ENCODE measurements at places on chromosomes 12 and 14. TPM values are rescaled to one million over a fixed set of nuclear protein-coding genes. Genes with fewer than 3 reads are reported as not detected.

DNA sequence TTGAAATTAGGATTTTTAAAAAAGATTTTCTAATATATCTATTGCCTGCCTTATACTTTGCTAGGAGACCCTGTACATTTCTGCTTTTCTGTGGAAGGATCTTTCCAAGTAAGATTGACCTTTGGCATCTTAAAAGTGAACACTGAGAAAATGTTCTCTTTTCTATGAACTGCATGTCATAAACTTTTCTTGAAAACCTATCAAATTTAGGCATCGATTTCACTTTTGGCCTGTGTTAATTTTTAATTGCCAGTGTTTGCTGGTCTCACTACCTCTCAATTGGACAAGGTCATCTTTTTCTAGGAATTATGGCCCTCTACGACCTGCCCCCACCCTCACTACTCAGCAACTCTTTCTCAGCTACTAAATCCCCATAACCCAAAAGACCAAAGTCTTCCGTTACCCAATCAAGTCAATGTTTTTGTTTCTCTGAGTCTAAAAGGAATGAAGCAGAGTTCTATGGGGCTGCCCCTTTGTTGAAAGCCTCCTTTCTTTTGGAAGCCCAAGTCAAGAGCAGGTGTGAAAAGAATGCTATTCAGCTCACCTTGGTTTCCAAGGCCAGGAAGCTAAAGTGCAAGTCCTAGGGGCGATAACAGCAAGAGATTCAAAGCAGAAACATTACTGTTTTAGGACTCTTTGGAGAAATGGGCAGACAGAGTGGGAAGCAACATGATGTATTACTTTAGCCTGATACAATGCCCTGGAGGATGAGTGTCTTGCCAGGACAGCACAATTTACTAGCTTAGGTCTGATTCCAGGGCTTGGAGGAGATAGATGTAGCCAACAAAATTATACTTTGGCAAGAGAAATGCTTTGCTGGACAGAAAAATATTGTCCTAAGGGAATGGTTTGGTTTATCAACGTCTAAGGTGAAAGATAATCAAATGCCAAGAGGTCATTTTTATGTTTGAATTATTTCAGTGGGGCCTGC, 55.0 kb downstream of the IGF1 start:
- no peak for DNase-seq

DNA sequence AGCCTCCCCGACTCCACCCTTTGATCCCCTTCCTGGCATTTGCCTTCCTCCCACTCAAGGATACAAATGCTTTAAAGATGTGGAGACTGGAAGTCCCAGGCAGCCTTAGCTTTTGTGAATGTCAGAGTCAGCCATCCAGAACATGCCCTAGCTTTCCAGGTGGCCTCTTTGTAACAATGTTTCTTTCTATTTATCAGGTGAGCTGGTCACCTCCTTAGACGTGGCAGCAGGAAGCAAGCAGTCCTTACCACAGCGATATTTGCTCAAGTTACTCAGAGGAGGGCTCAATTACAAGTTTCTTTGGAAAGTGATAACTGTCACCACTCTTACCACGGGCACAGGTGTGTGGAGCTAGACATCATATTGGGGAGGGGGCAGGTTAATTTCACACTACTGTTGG, 4.9 kb downstream of the GALNT6 start:
- no peak for DNase-seq

DNA sequence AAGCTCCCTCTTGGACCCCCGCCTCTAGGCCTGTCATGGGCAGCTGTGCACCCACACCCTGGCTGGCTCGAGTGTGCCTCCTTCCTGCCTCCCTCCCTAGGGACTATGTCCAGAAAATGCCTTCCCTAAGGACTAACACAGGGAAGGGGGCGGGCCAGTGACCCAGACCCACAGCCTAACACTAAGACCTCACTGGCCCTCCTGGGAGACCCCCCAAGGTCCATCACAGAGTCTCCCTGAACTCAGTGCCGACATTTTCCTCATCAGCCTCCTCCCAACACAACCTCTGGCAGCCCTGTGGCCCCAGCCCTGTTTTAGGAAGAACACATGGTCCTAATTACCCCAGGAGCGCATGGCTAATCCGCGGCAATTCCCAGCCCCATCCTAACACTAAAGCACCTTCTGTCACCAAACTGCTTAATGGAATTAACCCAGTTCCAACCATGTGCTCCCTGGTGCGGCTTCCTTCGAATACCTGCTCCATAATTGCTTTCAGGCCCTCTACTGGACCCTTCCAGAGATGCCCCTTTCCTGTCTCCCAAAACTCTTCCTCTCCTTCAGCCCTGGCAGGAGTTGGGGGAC, 5.6 kb downstream of the MSI1 start:
- no peak for DNase-seq

DNA sequence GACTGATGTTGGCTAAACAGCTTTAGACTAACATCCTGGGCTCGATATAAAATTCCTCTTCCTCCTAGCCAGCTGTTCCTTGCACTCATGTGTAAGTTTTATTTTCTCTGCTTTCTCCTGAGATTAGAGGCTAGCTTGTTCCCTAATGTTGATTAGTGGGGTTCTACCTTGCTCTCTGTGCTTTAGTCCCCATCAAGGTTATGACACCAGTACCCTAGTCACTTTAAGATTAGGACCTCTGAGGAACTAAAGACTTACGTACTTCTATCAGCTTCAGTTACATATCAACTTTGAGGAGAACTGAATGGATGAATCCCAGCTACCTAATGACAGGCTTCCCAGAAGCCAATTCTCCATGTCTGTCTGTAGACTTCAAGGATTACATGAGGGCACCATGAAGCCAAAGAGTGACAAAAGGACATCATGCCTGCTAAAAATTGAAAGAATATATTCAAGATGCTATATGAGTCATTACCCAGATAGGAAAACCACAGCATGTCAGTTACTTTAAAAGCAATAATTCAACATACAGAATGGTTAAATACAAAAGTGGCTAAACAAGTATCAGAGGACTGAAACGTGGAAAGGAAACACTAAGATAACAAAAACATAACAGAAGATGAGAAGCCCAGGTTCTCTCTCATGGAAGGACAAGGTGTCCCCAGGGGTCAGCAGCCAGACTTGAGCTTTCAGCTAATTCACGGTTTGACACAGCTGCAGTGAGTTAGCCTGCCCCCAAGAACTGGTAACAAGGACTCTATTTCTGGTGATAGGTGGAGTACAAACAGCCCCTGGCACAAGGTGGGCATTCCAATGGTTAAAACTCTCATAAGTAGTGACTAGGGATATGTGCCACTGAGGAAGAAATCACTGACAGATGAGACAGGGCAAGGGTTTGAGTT, 20.4 kb downstream of the ADAM20 start:
- no peak for DNase-seq

- DNase-seq = no peak
These were observed 22.2 kb downstream of the MANSC1 start for GRCh38 chr12:12327802-12328201.

DNA sequence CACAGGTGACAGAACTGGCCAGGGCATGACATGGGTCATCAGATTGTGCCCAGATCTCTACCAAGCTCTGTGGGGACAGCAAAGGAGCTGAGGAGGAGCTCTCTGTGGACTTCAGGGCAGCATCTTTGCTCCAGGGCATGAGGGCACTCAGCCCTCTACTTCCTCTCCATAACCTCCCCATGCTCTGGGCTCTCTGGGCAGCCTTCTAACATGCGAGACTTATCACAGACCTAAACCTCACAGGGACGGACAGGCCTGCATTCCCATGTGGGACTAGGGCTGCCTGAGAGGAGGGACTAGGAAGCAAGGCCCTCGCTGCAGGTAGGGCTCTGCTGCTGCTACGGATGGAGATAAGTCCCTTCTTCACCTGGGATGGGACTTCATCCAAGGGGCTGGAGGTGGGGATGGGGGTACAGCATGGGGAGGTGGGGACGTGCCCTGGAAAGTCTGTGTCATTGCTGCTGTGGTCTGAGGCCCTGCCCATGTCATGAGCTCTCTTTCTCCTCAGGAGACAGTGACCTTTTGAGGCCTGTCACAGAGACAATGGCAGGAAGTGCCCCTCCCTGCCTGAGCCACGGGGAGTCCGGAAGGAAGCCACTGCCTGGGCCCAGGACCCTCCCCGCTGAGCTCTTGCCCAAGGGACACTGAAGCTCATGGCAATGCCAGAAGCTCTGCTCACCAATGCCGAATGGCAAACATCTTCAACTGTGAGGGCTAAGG, 44.1 kb downstream of the PITPNM2 start:
- DNase-seq = no peak

DNA sequence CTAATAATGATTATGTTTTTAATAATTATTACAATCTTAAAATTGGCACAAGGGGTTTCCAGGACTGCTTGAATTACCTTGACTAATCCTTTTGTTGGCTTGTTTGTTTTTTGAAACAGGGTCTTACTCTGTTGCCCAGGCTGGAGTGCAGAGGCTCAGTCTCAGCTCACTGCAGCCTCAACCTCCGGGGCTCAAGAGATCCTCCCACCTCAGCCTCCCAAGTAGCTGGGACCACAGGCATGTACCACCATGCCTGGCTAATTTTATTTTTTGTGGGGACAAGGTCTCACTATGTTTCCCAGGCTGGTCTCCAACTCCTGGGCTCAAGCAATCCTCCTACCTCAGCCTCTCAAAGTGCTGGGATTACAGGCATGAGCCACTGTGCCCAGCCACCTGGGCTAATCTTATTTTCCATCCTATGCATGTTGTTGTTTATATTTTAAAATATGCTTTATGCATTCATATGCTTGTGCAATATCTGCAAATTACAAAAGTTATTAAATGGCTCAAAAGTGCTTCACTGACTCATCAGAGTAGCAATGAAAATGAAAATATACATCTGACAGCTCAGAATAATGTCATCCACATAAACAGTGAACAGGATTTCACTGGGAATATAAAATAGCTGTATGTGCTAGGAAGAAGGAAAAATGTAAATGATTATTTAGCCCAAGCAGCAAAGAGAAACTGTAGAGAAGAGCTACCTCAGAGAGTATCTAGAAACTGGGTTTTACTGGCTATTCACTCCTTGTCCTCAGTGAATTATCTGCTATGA, 24.8 kb upstream of the PLEKHG6 start:
- no peak for DNase-seq

GRCh38 chr12:75970310-75970709, 61.3 kb downstream of the PHLDA1 start:
- no peak for DNase-seq

DNA sequence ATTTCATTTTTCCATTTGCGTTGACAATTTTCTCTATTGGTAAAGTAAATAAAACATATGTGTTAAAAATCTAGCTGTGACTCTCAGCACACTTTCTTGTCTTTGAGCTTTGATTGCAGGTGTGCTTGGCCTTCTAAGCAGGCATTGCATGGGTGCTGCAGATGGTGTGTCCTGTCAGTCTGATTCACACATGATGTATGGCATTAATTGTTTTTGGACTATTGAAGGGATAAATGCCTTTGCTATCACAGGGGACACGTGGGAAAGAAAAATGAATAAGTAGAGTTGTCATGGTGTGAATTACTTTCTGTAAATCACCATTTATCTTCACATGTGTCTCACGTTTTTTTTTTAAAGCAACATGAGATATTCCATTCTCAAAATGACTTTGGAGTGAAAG, 211.3 kb upstream of the NAV3 start:
- no peak for DNase-seq

DNA sequence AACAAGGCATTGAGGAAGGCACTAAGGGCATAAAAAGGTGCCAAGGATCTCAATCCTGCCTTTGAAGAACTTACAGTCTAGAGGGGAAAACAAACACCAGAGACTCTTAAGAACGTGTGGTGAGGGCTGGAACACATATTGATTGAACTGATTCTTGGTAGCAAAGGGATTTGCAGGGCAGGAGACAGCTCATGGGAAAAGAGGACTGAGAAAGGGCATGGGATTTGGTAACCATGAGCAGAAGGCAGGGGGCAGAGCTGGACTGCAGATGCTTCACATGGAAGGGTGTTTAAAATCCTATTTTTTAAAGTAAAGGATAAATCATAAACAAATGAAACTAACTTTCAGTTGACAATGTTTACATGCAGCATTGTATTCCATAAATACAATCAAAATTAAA, 203.1 kb downstream of the ITPR2 start:
- no peak for DNase-seq

GRCh38 chr12:89347325-89347829, 4.9 kb downstream of the DUSP6 start:
- DNase-seq = no peak

DNA sequence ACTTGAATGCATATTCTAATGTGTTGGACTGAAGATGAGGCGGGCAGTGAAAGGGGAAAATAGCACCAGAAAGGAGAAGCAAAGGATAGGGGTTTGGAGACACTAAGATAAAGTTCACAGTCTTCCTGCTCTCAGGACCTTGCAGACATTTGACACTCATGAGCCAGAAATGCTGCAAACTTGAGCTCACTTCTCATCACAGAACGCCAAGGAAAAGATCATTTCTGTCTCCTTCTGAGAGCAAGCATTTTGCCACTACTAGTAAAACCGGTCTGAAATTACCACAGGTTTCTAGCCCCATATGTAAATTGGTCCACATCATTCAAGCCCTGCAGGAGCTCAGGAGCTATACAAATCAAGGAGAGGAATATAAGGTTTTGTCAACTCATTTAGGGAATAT, 44.6 kb upstream of the ANO2 start:
- no peak for DNase-seq

DNA sequence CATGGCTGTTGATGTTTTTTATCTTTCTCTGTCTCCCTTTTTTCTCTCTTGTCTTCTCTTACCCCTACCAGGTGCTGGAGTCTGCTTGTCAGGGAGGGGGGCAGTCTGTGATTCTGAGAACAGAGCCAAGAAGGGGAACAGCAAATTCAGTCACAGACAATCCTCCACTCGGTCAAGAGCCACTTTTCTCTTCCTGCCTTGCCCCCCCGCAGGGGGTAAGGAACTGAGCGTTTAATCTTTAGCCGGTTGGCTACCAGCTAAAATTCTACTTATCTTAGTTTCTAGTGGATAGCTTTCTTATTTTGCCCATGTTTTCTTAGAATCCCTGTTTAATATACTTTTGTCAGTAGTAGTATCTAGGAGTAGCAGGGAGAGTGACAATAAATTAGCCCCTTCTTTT, 1.9 kb downstream of the RIMKLB start:
- no peak for DNase-seq

DNA sequence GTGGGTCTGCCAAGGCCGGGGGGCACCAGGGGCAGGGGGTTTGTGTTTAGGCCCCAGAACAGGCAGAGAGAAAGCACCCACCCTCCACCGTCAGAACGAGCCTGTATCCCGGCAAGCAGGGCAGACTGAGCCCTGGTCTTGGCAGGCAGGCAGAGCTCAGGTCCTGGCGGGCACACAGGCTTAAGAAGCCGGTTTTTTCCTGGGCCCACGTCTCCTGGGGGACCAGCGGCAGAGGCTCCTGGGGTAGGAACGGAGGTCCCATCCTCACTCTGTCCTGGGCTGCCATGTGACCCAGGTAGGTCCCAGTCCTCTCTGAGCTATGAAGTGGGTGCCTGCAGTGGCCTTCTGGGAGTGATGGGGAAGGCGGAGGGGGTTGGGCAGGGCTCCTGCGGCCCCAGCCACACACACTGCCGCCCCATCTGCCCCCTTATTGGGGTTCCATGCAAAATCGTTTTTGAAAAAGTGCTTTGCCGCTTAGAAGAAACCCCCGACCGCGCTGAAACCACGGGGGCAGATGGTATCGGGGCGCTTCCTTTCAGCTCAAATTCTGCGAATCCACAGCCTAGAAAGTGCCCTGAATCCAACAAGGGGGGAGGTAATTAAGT, 24.2 kb downstream of the SH2B3 start:
- no peak for DNase-seq

The SERPINA12 gene
- 0.29 TPM for polyA plus RNA-seq

The CPM gene
- polyA plus RNA-seq = 29.3 TPM

The VRTN gene
- polyA plus RNA-seq = not detected

The PARPBP gene
- polyA plus RNA-seq = 12.7 TPM

The ISCA2 gene
- 46.8 TPM for polyA plus RNA-seq

The AKAP6 gene
- 2.7 TPM for polyA plus RNA-seq
